Type B pancreatic cell (in vitro differentiated cells): ENCODE measurements at places on chromosomes 12 and 14. TPM values are rescaled to one million over a fixed set of nuclear protein-coding genes. Genes with fewer than 3 reads are reported as not detected.
A peak's percentile ranks its signal among the peaks of the same experiment; 100 is the strongest.

GRCh38 chr14:96582411-96582961 lies 80.3 kb downstream of the PAPOLA start:
- no peak for DNase-seq

DNA sequence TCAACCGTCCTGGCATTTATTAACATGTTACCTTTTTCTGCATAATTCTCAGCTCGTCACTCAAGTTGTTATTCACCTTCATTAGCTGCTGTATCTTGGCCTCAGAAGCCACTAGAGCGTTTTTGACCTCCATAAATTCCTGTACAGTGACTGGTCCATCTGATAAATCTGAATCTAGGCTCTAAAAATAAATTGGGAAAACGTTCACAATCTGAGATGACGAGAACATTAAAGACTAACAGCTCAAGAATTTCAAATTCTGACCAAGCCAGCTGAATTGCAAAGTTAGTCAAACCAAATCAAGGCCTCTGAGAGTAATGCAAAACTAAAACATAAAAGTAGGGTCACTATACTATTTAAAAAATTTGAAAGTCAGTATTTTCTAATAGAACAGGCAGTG lies 45.0 kb downstream of the GIT2 start:
- no peak for DNase-seq

DNA sequence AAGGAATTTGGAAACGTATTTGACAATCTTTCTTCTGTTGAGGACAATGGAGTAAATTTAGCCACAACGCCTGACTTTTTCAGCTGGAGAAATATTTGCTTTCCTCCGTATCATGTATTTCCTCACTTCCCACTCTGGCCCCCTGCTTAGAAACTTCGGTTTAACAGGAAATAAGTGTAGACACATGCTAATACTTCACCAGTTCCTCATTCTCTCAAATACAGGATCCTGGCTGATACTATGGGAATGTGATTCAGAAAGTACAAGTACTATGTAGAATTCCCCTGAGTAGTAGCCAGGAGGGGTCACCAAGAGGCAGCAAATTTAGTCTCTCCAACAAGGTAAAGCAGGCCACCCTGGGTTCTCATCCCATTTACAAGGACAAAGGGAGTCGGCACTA lies 58.0 kb downstream of the FAR2 start:
- no peak for DNase-seq

GRCh38 chr14:52080808-52081755 lies 12.2 kb upstream of the NID2 start:
- DNase-seq, result no peak

- no peak for DNase-seq
Observed at GRCh38 chr14:74935360-74935680, 12.3 kb upstream of the RPS6KL1 start.

- no peak for DNase-seq
Observed at GRCh38 chr14:89767861-89768268, 186.7 kb downstream of the EFCAB11 start.

- no peak for DNase-seq
Observed at GRCh38 chr12:117000316-117000715, 89.6 kb downstream of the FBXW8 start.

GRCh38 chr12:45988264-45988663 lies 2.1 kb downstream of the SCAF11 start:
- DNase-seq, result no peak

GRCh38 chr14:69822456-69822855 lies 25.4 kb upstream of the SLC10A1 start:
- DNase-seq, result no peak

DNA sequence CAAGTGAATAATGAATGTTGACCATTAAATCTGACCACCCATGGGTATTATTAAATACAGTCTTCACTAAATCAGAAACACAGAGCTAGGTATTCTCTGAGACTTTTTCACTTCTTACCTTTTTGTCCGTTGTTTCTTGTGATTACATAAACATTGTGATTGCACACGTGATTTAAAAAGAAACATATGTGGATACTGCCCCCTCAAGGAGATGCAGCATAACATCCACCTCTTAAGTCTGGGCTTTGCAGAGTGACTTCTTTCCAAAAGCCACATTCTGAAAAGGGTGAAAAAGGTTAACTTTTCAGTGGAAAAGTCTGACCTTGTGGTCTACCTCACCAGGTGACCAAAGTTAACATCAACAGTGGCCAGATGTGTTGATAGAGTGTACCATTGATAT lies 185.5 kb upstream of the FAR2 start:
- no peak for DNase-seq

- DNase-seq, result no peak
Observed at GRCh38 chr12:54051026-54051842, 2.4 kb upstream of the HOXC4 start.

DNA sequence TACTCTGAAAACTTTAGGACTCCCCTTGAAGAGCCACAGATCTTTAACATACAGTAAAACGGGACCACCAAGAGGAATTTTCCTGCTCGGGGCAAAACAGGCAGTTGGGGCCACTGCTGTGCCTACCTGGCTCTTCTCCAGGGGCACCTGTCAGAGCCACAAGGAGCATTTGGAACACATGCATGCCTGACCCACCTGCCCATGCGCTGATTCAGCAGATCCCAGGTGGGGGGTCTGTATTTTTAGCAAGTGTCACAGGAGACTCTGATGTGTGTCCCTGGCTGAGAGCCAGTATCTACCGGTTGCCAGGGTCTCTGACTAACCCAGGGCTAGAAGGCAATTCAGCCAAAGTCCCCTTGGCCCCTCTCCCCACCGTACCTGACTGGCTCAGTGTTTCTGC lies 6.5 kb downstream of the CTDSP2 start:
- no peak for DNase-seq

DNA sequence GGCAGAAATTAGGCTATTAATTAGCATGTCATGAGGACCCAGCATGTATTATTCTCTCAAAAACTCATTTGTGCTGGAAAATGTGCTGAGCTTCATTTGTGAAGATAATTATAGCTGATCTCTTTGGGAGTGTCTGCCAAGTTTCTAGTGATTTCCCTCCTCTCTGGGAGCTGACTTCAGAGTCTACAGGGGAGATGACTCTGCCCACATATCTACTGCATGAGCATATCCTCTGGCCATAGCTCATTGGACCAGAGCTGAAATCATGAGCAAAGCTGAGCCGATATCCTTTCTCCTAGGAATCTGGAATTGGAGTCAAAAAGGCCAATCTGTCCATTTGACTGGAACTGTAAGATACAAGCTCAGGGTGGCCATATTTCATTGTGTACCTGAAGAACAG lies 5.9 kb downstream of the CCDC198 start:
- DNase-seq, result no peak

DNA sequence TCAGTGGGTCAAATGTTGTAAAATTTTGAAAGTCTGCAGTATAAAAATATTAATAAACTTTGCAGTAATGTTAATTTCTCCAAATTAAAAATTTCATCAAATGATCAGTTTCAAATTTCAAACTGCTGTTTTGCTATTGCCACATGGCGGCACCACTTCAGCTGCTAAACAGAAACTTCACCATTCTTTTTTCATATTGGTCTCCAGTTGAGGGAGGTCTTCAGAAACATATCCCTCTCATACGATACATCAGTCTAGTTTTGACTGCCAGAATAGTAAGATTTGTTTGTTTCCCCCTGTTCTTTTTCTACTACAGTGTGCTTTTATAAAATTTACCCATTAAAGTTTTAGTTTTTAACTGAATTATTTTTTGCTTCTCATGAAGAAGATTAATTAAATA lies 4.2 kb upstream of the TRHDE start:
- no peak for DNase-seq

GRCh38 chr12:40034156-40034555 lies 71.7 kb downstream of the SLC2A13 start:
- no peak for DNase-seq

DNA sequence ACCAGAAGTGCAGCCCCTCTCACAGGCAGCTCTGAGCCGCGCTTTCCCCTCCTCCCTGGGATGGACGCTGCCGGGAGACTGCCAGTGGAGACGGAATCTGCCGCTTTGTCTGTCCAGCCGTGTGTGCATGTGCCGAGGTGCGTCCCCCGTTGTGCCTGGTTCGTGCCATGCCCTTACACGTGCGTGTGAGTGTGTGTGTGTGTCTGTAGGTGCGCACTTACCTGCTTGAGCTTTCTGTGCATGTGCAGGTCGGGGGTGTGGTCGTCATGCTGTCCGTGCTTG lies 12.3 kb upstream of the TAMALIN start:
- no peak for DNase-seq

GRCh38 chr12:20748198-20748597 lies 53.1 kb downstream of the SLCO1C1 start:
- DNase-seq, result no peak

- no peak for DNase-seq
Observed at GRCh38 chr14:39488600-39488999, 56.4 kb upstream of the FBXO33 start.

DNA sequence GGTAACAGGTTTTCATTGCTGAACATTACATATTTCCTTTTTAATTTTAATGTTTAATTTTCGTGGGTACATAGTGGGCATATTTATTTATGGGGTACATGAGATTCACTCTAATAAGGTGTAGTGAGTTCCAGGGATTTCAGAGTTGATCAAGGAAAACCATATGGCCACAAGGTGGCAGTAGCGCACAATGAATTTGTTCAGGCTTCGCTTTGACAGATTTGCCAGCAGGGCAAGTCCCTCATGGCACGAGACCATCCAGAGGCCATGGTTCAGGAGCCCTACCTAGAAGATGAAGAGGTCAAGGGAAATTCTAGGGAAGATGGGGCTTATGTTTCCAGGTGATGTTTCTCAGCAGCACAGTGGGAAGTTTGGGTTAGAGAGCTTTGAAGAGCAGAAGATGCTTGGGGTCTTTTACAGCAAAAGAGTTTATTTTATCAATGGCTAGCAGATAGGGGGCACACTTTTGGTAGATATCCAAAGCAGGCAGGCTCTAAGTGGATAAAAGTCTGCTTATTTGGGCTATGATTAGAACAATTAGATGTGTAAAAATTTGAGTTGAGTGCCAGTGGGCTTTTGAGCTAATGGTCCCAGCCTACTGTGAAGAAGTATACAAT lies 1004.4 kb downstream of the AACS start:
- no peak for DNase-seq

GRCh38 chr12:93006471-93007208 lies 77.5 kb upstream of the EEA1 start:
- DNase-seq, result no peak

GRCh38 chr12:104599272-104600035 lies 142.7 kb downstream of the CHST11 start:
- no peak for DNase-seq

DNA sequence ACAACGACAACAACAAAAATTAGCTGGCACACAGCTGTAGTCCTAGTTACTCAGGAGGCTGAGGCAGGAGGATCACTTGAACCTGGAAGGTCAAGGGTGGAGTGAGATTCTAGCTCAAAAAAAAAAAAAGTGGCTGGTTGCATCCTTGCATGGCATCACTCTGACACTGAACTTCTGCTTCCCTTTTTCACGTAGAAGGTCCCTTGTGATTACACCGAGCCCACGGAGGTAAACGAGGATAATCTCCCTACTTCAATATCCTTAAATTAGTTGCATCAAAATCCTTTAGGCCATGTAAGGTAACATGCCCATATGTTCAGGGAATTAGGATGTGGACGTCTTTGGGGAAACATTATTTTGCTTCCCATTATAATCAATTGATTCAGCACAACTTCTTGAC lies 4.0 kb upstream of the PPP4R4 start:
- no peak for DNase-seq

- peak; percentile 83 for DNase-seq
Observed at GRCh38 chr12:40691913-40692764, at the start of gene CNTN1. TSS of gene CNTN1 (plus strand) at chr12:40692439.

GRCh38 chr12:131223791-131224225 lies 270.1 kb downstream of the ADGRD1 start:
- DNase-seq, result no peak

- no peak for DNase-seq
Observed at GRCh38 chr12:42643881-42644579, 54.5 kb upstream of the PRICKLE1 start.

DNA sequence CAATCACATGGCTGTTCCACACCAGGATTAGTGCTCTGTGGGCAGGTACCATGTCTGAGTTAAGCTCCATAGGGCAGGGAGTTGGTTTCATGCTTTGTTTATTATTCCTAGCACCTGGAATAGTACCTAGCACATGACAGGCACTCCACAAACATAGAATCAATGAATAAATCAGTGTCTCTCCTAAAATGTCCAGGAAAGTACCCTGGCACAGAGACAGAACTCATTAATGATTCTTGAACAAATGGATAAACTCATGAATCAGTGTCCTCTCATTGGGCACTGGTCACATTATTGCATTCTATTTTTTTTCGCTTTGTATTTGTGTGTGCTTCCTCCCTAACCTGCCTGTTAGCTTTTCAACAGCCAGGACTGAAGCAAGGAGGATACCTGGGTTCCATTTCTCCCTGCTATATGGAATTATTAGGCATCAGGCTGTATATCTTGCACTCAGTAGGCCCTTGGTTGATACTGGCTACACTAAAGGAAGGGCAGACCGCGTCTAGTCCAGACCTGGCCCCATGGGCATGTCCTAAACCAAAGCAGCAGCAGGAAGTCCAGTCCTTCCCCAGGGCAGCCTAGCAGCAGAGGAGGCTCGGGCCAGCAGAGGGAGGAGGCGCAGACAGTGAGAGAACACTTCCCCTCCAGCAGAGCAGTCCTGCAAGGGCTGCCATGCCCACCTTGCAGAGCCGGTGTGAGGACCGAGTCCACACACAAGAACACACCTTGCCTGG lies 18.4 kb downstream of the HDAC7 start:
- DNase-seq, result no peak

DNA sequence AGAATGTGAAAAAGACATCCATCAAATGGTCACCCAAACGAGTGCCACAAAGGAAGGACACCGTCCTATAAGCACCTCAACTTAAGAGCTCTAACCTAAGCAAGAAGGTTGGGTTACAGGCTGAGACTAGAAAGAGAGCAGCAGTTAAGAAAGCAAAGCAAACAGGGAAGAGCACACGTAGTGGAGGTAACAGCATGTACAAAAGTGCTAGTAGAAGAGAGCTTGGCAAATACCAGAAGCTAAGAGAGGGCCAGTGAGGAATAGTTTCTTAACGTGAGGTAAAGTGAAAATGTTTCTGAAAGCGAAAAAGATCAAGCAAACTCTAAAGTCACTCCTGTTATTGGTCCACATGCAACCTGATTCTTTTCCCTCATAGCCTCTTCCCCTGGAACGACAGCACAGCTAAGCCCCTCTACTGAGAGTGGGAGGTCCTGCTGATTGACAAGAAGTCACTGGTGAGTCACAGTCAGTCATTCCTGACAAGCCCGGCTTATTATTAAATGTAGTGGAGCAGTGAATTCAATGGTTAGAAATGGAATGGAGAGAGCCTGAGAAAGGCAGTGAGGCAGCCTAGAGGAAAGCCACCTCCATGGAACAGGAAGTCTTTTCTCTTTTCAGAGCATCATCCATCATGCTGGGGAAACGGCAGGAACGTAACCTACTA lies 204.4 kb downstream of the SLC25A21 start:
- DNase-seq, result no peak

The VRTN gene
- not detected in 2 replicates for total RNA-seq

The DAO gene
- total RNA-seq, result not detected in 2 replicates

The TGM1 gene
- total RNA-seq, result 10.1 and 16.6 TPM in 2 replicates

The OR6C74 gene
- total RNA-seq, result not detected in 2 replicates

The SSTR1 gene
- total RNA-seq, result 11.0 and 31.8 TPM in 2 replicates

The DUSP16 gene
- total RNA-seq, result 52.1 and 240 TPM in 2 replicates

The GSC gene
- 1.0 and 16.2 TPM in 2 replicates for total RNA-seq

The PIANP gene
- 0.95 and 3.9 TPM in 2 replicates for total RNA-seq

The EIF2S3B gene
- 0.80 and 0.90 TPM in 2 replicates for total RNA-seq
